ENCODE measurements at places on chromosomes 3 and 15.

DNA sequence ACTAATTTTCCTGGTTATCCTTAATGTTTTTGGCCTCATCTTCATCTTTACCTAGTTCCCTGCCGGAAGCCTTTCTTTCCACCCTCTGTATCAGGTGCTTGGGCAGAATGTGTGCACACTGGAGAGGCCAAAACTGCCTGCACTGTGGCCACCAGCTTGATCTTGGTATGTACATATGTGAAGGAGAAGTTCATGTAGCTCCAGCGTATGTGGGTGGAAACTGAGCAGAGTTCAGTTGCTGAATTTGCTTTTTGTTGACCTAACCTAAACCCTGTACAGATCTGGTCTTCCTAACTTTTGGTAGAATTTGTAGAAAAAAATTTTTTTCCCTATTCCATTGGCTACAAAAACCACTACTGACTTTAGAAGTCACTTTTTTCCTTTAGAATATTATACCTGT lies 65.9 kb upstream of the IGSF10 start:
- no peak for DNase-seq

GRCh38 chr15:27870320-27870719 lies 228.8 kb downstream of the OCA2 start:
- DNase-seq = no peak

DNA sequence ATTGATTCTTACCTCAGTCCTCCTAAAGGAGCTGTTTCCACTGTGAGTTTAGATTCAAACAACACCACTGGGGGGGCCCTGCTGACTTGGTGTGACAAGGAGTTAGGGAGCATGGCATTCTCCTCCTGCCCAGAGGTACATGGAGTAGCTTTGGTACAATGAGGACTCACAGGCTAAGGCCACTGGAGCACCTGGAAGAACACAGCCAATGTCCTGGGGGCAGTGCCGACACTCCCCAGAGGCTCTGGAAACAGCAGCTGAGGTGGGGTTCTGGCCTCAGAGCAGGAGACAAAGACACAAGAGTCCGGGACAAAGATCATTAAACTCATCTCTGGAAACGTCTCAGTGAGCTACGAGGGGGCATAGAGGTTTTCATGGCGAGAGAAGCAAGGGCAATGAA lies 69.7 kb upstream of the POMGNT2 start:
- no peak for DNase-seq

DNA sequence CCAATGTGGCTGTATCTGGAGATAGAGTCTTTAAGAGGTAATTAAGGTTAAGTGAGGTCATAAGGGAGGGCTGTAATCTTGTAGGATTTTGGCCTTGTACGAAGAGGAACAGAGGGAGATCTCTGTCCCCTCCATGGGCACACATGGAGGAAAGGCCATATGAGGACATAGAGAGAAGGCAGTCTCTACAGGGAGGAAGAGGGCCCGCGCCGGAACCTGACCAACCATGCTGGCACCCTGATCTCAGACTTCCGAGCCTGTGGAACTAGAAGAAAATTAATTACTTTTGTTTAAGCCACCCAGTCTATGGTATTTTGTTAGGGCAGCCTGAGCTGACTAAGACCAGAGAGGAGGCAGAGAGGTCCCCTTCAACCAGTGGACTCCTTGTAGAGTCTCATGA lies 17.7 kb upstream of the MRPS22 start:
- no peak for DNase-seq

DNA sequence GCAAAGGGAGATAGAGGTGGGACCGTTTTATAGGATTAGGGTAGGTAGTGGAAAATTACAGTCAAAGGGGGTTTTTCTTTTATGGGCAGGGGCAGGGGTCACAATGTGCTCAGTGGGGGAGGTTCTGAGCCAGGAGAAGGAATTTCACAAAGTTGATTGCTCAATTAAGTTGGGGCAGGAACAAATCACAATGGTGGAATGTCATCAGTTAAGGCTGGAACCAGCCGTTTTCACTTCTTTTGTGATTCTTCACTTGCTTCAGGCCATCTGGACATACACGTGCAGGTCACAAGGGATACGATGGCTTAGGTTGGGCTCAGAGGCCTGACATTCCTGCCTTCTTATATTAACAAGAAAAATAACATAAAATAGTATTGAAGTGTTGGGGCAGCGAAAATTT lies 453.8 kb downstream of the VGLL3 start:
- DNase-seq = no peak

DNA sequence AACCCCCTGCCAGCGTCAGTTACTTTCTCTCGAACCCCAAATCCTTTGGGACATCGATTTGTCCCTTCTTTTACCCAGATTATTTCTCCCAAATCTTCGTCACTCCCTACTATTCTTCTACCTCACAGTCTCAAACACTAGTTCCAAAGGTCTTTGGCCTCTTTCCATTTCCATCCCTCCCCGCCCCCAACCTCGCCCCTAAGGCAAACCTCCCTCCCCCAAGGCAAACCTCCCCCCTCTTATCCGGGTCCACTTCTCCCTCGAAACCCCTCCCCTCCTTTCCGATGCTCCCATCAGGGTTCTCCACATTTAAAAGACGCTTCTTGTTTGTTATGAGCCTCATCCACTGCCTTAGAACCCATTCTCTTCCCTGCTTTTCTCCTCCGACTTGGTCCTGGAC lies 583 bp downstream of the EAF1 start:
- no peak for DNase-seq

DNA sequence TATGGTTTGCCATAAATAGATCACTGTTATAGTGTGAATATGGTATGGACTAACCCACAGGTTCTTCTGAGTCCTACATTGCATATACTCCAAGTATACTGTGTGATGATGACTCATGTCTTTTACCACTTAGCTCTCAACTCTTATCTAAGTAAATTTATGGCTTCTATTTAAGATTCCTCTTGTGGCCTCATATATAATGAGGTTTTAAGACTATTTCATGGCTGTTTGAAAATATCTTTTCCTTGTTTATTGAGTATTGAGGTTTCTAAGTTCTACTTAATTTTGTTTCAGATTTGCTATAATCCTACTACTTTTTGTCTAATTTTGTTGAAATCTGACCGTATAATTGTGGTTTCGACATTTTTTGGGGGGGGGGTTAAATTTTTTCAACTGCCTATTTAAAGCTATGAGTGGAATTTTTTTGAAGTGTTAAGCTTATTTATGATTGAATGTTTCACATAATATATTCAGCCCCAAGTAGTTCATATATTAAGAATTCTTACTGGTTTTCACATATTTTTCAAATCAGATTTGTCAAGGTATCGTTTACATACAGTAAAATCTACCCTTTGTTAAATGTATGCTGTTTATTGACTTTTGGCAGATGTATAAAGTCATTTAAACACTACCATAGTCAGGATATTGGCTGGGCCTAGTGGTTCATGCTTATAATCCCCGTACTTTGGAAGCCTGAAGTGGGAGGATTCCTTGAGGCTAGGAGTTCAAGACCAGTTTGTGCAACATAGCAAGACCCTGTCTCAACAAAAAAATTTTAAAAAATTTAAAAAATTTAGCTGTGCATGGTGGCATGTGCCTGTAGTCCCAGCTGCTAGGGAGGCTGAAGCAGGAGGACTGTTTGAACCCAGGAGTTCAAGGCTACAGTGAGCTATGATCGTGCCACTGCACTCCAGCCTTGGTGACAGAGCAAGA lies 11.7 kb downstream of the SLC25A36 start:
- DNase-seq = no peak

All from activated CD4-positive, alpha-beta T cell treated with anti-CD3 and anti-CD28 coated beads, Interleukin-2, Interleukin-6, amounts not matched to agents 100 ng/mL and 50 ng/mL, durations not matched to agents 16 hours and 8 hours (primary cell).